ENCODE measurements at places on chromosomes 1 and 21. TPM values are rescaled to one million over a fixed set of nuclear protein-coding genes. Genes with fewer than 3 reads are reported as not detected.

DNA sequence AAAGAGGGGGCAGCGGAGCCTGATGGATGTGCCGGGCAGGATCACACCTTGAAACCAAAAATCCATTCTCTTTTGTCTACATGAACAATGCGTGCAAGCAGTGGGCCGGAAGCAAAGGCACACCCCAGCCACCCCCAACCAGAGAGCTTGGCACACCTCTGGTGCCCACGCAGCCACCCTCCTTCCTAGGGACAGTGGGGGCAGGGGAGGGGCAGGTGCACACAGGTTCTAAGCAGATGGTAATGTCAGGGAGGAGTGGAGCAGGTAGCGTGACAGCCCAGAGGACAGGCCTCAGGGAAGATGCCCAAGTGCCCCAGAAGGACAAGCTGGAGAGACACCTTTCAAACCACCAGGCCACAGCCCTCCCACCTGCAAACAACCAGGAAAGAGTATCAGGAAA is 36.5 kb downstream of the SYF2 start:
- no peak for DNase-seq

- peak; percentile 1 for DNase-seq
Observed at GRCh38 chr1:170530972-170531757, 801 bp upstream of the GORAB start.

- DNase-seq: no peak
Observed at GRCh38 chr1:33004613-33005012, 32.1 kb downstream of the AK2 start.

Gene RNPC3
- 20.6 TPM for polyA plus RNA-seq

- no peak for DNase-seq
Observed at GRCh38 chr1:62043154-62043553, 151.5 kb upstream of the L1TD1 start.

- no peak for DNase-seq
Observed at GRCh38 chr21:45358711-45359310, 46.2 kb upstream of the COL18A1 start.

- DNase-seq: no peak
Observed at GRCh38 chr1:94285031-94285654, 47.8 kb upstream of the ARHGAP29 start.

- peak; percentile 71 for DNase-seq
Observed at GRCh38 chr1:12485231-12486058, 132.6 kb downstream of the DHRS3 start.
